Kidney epithelial cell (primary cell): ENCODE measurements at places on chromosomes 1 and 21. TPM values are rescaled to one million over a fixed set of nuclear protein-coding genes. Genes with fewer than 3 reads are reported as not detected.
A peak's percentile ranks its signal among the peaks of the same experiment; 100 is the strongest.

Gene WNT9A
- 10.1 and 10.3 TPM in 2 replicates for total RNA-seq

DNA sequence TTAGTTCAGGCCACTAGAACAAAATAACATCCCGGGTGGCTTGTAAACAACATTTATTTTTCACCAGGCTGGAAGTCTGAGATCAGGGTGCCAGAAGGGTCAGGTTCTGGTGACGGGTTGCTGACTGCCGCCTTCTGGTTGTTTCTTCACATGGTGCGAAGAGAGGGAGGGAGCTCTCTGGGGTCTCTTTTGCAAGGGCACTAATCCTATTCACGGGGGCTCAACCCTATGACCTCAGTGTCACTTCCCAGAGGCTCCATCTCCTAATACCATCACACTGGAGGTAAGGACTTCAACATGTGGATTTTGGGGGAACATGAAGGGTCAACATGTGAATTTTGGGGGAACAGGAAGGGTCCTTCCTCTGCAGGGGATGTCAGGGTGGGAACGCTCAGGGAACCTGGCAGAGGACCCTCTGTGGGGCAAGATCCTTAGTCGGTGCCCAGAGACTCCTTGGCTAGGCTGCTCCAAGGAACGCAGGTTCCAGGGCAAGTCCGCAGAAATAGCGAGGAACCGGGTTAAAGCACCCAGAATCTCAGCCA lies 8.7 kb upstream of the C2CD2 start:
- DNase-seq: no peak

DNA sequence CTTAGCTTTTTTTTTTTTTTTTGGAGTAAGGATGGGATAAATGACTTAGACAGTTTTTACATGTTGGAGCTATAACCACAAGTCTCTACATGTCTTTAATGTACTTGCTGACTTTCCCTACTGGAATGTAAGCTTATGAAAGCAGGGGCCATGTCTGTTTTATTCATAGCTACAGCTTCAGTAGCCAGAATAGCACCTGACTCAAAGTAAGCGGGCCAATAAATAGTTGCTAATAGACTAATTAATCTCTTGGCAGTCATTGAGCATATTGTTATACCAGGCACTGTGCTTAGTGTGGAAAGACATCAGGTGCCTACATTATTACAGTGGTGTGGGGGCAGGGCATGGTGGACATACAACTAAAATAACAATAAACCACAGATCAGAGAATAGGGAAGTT lies 84.4 kb upstream of the HOOK1 start:
- DNase-seq: peak; percentile 51

Gene DPYD
- 1.4 and 1.6 TPM in 2 replicates for total RNA-seq

Gene ANXA9
- total RNA-seq: 0.21 and 1.3 TPM in 2 replicates

- peak; percentile 47 for DNase-seq
Observed at GRCh38 chr1:12296623-12297022, 66.8 kb downstream of the VPS13D start.

- DNase-seq: no peak
Observed at GRCh38 chr1:46487818-46488218, 1.8 kb upstream of the DMBX1 start.

- DNase-seq: no peak
Observed at GRCh38 chr1:8913457-8913856, 32.2 kb upstream of the CA6 start.

DNA sequence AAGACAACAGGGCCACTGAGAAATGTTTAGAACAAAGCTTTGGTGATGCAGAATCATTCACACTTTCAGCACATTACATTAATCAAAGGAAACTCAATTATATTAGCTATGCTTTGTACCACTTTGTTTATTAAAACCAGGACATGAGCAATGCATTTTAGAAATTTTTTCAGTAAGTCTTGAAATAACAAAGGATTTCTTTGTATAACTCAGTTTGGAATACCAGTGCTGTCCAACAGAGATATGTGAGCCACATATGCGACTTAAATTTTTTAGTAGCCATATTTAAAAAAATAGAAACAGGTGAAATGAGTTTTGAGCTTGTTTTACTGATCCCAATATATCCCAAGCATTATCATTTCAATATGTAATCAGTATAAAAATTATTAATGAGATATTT lies 18.8 kb upstream of the F3 start:
- no peak for DNase-seq

DNA sequence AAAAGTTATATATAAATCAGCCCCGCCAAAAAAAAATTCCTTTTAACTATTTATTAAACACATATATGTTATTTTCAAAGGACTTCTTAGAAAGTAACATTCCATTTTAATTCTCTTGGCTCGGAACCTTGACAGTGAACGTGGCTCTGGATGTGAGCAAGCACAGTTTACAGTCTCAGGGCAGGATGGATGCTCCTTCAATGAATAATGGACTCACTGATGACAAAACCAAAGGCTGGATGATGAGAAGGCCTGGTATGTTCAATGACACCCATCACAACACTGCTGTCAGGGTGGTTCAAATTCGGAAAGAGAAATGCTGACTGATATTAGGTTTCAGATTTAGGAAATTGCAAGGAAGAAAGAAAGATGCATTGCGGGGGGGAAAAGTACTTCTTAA lies 148.8 kb downstream of the SIPA1L2 start:
- no peak for DNase-seq

Gene S100A1
- total RNA-seq: 1.3 and 2.0 TPM in 2 replicates

DNA sequence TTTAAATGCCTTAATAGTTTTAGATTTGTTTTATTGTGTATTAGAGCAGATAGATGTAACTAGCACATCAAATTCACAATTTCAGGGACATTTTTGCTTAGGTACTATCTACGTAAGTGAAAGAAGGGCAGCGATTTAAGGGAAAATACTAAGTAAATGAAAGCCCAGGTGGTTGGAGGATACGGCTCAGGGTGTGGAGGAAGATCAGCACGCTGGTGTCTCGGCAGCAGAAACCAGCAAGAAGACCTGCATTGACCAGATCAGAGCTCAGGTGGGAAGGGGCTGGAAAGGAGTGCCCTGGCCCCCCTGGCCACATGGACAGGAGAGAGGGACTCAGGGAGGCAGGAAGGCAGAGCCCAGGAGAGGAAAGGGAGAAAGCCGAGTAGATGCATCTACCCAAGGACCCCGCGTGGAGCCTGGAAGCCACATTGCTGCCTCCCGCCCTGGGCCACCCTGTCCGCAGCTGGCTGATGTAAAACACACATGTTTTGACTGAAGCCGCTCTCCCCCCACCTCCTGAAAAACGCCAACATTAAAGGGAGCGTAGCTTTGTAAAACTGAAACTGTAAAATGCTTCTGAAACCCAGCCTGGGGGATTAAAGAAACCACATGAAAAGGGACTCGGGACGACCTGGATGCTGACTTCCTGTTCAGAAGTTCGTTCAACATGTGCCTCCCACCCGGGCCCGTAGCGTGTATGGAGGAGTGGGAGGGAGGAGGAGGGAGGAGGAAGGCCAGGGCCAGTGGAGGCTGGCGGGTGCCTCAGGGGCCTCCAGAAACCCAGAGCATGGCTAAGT lies 72.6 kb upstream of the TARDBP start:
- DNase-seq: no peak

DNA sequence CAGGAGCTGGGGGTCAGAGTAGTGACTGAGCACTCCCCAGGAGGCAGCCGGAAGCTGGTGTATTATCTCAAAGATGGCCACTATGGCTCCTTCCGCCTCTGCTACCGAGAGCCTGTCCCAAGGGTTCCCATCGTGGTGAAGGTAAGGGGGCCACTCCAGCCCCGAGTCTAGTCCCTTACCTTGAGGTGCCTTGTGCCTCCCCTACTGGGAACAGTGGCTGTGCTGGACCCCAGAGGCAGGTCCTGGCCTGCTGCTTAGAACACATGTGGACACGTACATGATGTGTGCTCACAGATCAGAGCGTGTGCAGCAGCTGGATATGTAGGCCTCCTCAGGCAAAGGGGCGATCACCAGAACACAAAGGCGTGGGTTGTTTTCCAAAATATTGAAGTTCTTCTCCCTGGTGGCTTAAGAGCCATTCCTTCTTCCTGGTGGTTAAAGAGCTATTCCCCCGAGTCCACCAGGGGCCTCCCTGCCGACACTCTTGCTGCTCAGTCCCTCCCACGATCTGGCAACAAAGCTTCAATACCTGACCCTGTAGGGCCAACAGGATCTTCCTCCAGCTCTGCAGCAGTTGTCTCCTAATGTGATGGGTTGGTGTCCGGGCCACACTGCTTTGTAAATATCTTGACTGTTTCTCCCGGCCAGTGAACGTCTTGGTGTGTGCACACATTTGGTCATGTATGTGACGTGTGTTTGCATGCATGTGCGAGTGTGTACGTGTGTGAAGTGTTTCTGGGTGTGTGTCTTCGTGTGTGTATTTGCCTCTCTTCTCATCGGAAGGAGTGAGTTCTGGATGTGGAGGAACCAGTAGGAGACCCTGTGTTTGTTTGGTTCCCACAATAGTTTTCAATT lies 68.4 kb upstream of the TINAGL1 start:
- DNase-seq: no peak

GRCh38 chr1:89735479-89735878 lies 85.4 kb upstream of the LRRC8D start:
- no peak for DNase-seq

GRCh38 chr1:214550857-214551435 lies 456 bp downstream of the PTPN14 start:
- no peak for DNase-seq

GRCh38 chr1:203289982-203290260 lies 15.4 kb upstream of the BTG2 start:
- no peak for DNase-seq

Gene PPCS
- 45.1 and 52.3 TPM in 2 replicates for total RNA-seq

Gene OLFML3
- total RNA-seq: 0.17 and 1.4 TPM in 2 replicates

- no peak for DNase-seq
Observed at GRCh38 chr1:151510957-151511635, at the start of gene CGN. TSS of gene CGN (plus strand) at chr1:151511387. CDS start at chr1:151518520, 7,133 bp downstream.

GRCh38 chr21:35377505-35378090 lies 328.5 kb upstream of the RUNX1 start:
- DNase-seq: no peak

Gene EDEM3
- 19.4 and 20.2 TPM in 2 replicates for total RNA-seq

Gene AMY2A
- not detected in 2 replicates for total RNA-seq

DNA sequence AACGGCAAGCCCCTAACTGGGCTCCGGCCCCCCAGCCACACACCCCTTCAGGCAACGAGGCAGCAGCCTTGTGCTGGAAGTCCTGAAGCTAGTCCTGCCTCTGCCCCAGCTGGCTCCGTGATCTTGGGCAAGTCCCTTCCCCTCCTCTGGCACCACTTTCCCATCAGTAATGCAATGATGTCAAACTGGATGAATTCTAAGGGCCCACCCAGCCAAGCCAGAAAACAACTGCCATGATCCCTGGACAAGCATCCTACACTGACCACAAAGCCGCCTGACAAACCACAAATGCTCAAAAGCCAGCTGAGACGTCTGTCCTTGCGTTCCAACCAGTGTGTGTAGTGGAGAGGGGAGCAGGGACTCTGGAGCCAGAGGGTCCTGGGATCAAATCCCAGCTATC lies 26.8 kb downstream of the IFFO2 start:
- no peak for DNase-seq

Gene MTHFR
- 23.1 and 26.6 TPM in 2 replicates for total RNA-seq

DNA sequence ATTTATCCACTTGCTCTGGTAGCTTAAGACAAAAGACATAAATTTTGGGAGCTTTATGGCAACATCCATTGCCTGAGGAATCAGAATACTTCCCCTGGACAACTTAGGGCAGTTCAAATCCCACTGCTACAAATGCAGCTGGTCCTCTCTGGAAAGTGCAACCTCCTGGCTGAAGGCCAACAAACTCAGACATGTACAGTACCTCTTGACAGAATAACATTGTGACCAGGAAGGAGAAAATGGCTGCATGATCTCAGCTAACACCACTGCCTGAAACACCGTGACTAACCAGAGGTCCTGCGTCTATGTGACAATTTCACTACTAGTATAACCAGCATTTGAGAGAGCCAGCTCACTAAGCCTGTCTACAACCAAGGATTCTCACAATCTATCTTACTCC lies 218.9 kb downstream of the CRB1 start:
- DNase-seq: no peak
